ENCODE measurements at places on chromosomes 4 and X.

DNA sequence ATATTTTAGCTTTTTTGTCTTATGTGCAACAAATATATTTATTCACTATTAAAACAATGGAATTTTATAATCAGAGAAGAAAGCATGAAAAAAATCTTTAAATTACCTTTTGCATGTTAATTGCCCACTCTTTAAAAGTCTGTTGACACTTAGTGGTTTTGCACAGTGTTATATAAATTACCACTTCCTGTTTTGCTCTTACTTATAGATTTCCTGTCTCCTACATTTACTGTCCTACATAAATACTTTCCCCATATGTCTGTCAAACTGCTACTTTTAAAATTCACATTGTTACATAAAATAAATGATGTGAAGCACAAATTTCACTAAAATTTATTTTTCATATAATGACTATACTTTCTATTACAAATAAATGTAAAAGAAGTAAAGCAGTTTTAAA, 161.1 kb upstream of the NDST4 start:
- DNase-seq, result no peak

- DNase-seq, result no peak
Observed at GRCh38 chr4:88396681-88397080, 18.0 kb downstream of the HERC6 start.

GRCh38 chrX:130654409-130654950, 248.5 kb downstream of the ENOX2 start:
- DNase-seq, result peak; percentile 24

- DNase-seq, result no peak
Observed at GRCh38 chr4:1480720-1481119, 74.5 kb upstream of the NKX1-1 start.

- no peak for DNase-seq
Observed at GRCh38 chrX:24283127-24283794, 30.6 kb downstream of the SUPT20HL2 start.

Measured in AG04449 (cell line).